ENCODE measurements at places on chromosomes 7 and 10.
A peak's percentile ranks its signal among the peaks of the same experiment; 100 is the strongest.

DNA sequence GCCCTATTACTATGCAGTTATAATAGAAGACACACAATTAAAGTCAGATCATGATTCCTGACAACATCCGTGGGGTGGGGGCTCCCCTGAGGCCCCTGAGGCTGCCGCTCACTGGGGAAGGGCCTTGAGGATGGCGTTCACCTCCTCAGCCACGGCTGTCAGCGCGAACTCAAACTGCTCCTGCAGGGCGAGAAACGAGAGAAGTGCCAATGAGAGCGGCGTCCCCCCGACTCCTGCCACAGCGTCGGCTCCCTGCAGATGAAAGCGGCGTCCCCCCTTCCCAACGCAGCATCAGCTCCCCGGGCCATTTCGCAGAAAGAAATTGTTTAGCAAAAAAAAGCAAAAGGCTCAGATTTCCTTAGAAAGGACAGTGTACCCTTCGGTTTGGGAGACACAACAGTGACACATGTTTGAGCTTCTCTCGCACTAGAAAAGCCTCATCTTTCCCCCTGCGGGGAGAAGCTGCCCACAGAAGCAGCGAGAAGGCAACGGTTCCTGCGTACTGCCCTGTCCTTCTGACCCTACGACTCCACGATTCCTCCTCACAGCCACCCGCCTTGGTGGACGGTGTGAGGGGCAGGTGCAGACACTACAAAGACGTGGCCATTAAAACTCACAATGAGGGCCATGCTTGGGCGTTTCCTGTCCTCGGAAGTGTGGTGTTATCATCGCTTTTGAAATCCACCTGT lies 203.9 kb downstream of the DNAJB6 start:
- DNase-seq, result no peak

GRCh38 chr10:67669978-67670377 lies 26.0 kb downstream of the CTNNA3 start:
- DNase-seq, result no peak

- DNase-seq, result no peak
Measured at GRCh38 chr7:43198599-43199090, 86.2 kb downstream of the HECW1 start.

DNA sequence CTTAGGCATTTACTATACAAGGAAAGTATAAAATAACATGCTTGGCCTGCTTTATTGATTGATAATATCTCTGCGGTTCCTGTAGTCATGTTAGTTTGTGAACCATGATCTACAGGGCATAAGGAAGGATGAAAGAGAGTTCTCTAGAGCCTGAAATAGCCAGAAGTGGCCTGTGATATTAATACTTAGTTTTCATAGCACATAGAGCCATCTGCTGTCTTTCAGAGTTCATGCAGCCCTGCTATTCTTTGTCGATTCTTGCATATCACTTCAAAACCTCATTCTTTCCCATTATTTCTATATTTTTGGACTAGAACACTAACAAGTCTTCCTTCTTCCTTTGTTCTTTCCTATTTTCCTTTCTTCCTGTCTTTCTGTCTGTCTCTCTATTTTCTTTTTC lies 26.4 kb upstream of the PRKG1 start:
- DNase-seq, result no peak

DNA sequence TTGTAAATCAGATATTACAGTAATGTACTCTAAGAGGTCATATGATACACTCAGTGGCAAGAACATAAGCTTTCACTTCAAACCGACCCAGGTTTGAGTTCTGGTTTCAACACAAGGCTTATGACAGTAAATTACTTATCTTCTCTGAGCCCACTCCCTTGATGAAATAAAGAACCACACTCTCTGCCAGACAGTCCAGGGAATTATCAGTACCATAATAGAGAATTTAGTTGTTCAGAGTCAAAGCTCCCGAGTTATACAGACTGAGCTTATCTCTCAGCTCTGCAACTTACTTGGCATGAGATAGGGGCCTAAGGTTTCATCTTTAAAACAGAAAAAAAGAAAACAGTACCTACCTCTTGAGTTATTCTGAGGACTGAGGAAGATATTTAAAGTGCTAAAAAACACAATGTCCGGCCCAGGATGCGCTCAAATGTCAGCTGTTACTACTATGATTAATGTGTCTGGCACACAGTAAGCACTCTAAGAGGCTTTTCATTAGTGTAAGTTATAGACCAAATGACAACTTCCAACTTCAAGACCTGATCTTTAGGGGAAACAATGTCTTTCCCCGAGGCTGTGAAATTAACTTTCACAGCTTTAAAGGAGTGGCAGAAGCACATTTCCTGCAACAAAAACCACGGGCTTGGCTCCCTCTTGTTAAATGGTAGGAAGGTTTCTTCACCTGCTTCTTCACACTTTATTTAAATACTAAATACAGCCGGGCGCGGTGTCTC lies 38.1 kb downstream of the UBE2H start:
- no peak for DNase-seq

- no peak for DNase-seq
Measured at GRCh38 chr7:154425271-154425670, 373.1 kb downstream of the DPP6 start.

GRCh38 chr10:95214793-95215192 lies 20.8 kb downstream of the ACSM6 start:
- no peak for DNase-seq

- DNase-seq, result no peak
Measured at GRCh38 chr7:109402107-109402506, 832.4 kb downstream of the DNAJB9 start.

GRCh38 chr10:112509558-112510291 lies 62.7 kb downstream of the VTI1A start:
- no peak for DNase-seq

DNA sequence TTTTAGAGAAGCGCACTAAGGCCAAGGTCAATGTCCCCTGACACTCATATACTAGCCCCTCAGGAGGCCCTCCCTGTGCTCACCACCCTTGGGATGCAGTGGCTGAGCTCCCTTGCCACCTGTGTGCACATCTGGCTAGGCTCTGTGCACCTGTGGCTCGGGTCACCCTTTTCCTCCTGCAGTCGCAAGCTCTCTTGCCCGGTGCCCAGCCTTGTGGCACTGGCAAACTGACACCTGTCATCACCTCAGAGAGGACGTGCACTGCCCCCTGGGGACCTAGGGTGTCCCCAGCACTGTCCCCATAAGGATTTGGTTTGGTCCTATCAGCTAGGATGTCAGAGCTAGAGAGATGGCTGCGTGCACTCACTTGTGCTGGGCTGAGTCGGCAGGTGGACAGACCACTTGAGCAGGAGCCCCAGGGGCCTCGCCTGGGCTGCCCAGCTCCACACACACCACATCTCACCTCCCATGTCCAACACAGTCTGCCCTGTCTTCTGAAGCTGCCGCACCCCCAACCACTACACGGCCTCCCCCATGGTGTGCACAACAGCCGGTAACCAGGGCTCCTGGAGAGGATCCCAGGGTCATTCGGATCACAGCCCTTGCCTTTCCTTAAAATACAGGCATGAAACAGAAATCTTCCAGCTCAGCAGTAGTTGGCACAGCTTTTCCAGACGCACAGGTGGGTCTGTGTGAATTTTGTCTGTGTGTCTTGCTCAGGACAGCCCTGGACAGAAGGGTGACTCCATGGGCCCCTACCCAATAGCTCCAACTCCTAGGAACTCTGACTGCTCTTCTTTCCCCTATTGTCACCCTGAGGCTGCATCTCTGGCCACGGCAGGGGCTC lies 111.0 kb downstream of the GRID1 start:
- DNase-seq, result no peak

GRCh38 chr7:110568932-110569331 lies 522.0 kb upstream of the LRRN3 start:
- no peak for DNase-seq

- no peak for DNase-seq
Measured at GRCh38 chr10:104415526-104416165, 62.0 kb downstream of the CFAP58 start.

- DNase-seq, result no peak
Measured at GRCh38 chr10:132326344-132326889, 5.6 kb upstream of the LRRC27 start.

DNA sequence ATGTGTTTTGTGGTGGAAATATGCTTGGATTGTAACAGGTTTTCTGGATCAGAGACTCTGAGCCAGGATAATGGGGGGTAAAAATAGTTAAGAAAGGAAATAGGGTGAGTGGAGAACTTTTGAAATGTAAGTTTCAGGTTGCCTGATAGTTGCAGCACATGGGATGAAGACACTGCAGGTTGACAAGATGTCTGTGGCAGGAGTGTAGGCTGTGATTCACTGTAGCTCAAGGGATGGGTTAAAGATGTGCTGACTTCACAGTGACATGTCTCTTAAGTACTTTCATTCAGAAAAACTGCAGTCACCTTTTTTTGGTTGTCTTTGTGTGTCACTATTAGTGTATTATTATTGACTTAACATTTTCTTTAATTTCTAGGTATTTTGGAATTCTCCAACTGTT lies 63.5 kb upstream of the SLC39A12 start:
- DNase-seq, result no peak

GRCh38 chr10:114256008-114256765 lies 17.1 kb downstream of the VWA2 start:
- DNase-seq, result no peak

DNA sequence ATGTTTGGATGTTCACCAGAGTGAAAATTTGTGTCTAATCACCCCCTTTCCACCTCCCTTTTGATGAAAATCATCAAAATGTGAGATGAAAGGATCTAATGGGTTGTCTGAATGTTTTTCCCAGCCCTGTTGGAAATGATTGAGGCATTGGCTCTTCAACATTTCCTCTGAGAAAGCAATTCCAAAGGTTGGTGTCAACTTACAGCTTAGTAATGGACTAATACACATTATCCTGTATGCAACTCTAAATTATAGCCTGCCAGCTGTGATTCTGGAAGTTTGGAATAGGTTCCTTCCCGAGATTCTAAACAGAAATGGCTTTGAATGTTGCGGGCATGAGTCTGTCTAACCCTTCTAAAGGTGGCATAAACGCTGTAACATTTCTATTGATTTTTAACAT lies 152.9 kb downstream of the DYNC1I1 start:
- DNase-seq, result no peak

- DNase-seq, result no peak
Measured at GRCh38 chr10:123270221-123270620, 116.0 kb downstream of the BUB3 start.

DNA sequence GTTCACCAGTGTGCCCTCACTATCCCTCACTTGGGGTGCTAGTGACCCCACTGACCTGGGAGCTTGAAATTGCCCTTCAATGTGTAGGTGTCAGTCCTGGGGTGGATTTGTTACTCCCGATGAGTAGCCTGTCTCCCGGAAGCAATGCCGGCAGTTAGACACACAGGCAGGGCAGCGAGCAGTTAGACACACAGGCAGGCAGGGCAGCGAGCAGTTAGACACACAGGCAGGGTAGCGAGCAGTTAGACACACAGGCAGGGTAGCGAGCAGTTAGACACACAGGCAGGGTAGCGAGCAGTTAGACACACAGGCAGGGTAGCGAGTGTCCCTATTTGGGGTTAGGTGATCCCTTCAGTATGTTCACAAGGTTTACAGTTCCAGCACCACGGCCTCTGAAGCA lies 44.0 kb downstream of the VWA2 start:
- DNase-seq, result no peak

GRCh38 chr7:16431646-16432424 lies 10.5 kb upstream of the CRPPA start:
- DNase-seq, result peak; percentile 21

DNA sequence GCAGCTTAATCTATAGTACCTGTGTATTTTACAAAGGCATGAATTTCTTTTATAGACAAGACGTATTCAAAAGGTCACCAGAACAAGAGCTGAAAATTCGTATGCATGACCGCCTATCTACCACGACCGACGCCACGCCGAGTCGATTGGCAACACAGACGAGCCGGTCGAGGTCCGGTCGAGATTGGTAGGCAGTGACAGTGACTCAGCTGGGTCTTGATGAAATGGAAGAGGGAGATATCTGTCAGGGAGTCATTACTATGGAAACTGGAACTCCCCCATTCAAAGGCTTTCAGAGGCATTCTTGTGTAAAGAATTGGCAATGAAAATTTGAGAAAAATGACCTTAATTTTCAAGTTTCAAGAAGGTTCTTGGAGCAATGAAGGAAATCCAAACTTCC lies 2.1 kb downstream of the ATP5MK start:
- DNase-seq, result no peak

- no peak for DNase-seq
Measured at GRCh38 chr7:5541087-5541992, 117.7 kb upstream of the TNRC18 start.

- DNase-seq, result no peak
Measured at GRCh38 chr7:116741625-116742316, 69.8 kb downstream of the MET start.

DNA sequence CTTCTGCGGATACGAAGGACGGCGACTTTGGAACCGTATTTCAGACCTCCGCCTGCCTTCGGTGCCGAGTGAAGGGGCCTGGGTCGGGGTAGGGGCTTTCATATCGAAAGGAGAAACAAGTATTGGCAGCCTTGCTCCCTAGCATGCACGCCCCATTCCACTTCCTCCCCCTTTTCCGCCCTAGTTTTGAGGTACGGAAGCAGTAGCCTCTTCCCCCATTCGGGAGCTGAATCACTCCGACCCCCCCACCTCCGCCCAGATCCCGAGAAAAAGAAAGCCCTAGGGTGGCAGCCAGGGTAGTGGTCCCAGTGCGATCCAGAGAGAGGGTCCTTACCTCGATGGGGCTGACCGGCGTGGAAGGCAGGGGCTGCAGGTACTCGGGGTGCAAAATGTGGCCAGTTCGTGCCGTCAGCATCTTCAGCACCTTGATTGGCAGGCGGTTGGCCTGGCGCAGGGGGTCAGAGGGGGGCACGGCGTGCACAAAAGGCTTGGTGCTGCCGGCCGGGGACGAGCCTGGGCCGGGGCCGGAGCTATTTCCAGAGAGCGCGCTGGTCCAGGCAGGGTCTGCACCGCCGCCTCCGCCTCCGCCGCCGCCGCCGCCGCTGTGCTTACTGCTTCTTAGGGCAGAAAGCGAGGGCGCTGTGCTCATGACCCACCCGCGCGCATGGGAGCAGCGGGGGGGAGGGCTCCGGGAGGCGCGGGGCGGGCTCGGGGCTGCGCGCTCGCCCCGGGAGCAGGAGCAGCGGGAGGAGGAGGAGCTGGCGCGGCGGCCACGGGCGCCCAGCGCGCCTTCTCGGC lies 594 bp downstream of the ZNF503 start:
- DNase-seq, result no peak

DNA sequence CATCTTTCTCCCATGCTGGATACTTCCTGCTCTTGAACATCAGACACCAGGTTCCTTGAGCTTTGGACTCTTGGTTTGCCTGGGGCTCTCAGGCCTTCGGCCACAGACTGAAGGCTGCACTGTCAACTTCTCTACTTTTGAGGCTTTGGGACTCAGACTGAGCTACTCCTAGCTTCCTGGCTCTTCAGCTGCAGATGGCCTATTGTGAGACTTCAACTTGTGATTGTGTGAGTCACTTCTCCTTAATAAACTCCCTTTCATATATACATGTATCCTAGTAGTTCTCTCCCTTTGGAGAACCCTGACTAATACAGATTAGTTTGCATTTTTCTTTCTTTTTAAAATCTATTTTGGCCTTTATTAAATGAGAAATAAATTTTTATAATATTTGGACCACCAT lies 276.2 kb upstream of the SEMA3C start:
- DNase-seq, result no peak

DNA sequence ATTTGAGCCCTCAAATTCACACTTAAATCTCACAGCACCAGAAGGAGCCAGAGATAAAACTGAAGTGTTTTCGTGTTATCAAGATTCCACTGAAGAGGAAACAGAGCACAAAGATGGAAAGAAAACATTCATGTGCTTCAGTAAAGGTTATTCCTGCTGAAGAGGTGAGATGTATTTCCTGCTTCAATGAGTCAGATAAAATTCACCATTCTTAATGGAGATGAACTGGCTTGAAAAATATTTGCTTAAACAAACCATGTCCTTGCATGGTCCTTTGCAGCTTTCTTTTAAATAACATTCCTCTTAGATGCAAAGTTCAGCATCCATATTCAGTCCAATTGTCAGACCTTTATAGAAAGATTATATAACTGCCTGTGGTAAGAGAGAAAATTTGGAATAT lies 294.2 kb downstream of the IPMK start:
- no peak for DNase-seq

Measured in NCI-H524 treated with DMSO at 0.1 percent for 48 hours (cell line).